ENCODE measurements at places on chromosomes 12 and 14. TPM values are rescaled to one million over a fixed set of nuclear protein-coding genes. Genes with fewer than 3 reads are reported as not detected.
A peak's percentile ranks its signal among the peaks of the same experiment; 100 is the strongest.

- no peak for DNase-seq
Observed at GRCh38 chr12:32987512-32987911, 90.9 kb upstream of the PKP2 start.

- peak; percentile 21 for DNase-seq
Observed at GRCh38 chr14:34027990-34028495, 77.2 kb upstream of the EGLN3 start.

GRCh38 chr12:87439990-87440827 lies 589.0 kb downstream of the C12orf50 start:
- DNase-seq: peak; percentile 92

DNA sequence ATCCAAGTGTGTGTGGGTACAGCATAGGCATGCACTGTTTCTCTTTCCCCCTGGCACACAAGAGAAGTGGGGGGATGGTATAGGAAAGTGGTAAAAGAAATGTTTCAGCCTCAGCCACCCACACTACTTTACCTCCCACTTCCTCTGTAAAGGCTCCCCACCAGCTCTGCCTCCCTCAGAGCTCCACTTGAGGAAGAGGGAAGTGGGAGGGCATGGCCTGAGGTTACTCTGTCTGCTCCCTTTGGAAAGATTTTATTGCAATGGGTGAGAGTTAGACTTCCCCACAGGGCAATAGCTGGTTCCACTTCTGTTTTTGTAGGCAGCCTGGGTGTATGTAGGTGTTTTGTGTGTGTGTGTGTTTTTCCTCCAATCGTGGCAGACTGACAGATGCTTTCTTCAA lies 145.3 kb downstream of the SSPN start:
- no peak for DNase-seq

DNA sequence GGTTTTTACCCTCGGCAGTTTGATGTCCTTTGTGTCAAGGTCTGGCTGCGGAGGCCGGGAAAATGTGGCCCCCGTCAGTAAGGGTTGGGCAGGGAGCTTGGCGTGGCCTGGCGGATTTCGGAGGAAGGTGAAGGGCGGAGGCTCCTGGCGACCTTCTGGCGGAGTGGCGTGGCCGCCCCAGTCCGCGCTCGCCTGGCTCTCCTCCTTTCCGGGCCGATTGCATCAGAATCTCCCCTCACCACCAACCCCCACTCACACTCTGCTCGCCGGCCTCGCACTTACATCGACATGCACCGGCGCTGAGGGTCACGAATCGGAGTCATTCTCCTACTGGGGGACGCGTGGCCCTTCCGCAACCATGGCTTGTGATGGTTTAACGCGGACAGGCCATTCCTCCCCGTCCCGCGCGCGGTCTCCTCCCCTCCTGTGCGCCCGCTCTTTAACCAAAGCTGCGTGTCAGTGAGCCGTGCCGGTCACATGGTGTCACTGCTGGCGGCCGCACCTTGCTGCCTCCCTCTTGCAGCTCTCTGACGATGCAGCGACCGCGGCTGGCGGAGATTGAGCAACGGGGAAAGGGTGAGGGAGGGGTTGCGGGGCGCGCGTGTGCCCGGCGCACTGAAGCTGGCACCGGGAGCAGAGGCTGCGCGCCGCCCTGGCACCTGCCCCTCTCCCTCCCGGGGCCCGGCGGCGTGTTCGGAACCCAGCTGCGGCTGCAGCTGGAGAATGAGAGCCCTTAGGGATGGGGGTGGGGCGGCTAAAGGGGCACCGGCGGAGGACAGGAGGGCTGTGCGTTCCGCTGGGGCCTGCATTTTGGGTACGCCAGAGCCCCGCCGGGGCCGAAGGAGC lies at the start of gene SLC38A1:
SLC38A1 (minus strand) TSS at position 461 of the 846 bp plus-strand sequence. CDS start 29,243 bp downstream, outside the sequence.
- DNase-seq: peak; percentile 82

DNA sequence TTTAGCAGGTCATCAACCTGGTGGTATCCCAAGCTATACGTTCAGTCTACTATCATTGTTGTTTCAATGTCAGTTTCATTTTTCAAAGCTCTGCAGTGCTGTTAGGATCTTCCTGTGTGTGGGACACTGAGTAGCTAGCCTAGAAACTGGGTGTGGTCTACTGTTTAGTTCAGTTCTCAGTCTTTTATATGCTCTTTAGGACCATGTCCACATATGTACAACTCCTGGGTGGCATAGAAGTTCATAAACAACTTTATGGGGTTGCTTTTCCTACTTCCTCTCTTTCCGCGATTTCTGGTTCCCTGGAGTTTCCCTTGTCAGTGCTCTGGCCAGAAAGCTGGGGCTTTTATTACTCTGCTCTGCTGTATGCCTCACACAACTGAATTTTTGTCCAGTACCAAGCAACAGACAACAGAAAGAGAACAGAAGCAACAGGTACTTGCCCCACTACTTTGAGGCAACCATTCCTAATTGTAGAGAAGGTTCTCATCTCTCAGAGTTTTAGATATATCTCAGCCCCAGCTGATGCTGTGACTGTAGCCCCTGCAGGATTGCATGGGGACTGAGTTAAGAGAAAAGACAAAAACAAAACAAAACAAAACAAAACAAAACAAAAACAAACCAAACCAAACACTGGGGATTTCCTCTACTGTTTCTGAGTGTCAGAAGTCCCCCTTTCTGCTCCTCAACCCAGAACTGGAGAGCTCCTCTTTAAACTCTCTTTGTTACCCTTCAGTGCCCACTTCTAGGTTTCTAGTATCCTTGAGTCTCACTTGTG lies 30.3 kb downstream of the MIS18BP1 start:
- DNase-seq: no peak

DNA sequence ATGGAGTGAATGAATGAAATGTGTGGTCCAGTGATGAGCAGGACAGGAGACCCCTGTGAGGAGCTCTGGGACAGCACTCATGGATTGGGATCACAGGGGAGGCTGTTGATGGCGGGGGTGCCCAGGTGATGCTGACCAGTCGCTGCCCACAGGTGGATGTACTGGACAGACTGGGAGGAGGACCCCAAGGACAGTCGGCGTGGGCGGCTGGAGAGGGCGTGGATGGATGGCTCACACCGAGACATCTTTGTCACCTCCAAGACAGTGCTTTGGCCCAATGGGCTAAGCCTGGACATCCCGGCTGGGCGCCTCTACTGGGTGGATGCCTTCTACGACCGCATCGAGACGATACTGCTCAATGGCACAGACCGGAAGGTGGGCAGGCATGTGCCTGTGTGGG lies 13.3 kb upstream of the LRP1-AS start:
- DNase-seq: no peak

AMDHD1 gene
- total RNA-seq: 0.17 TPM

C14orf132 gene
- 8.1 TPM for total RNA-seq

RAPGEF3 gene
- total RNA-seq: 1.8 TPM

KRT4 gene
- not detected for total RNA-seq
